Activated T-cell treated with anti-CD3 and anti-CD28 coated beads for 4 hours (primary cell): ENCODE measurements at places on chromosomes 5 and 9.

GRCh38 chr5:135223891-135224625 lies 175.0 kb downstream of the MACROH2A1 start:
- DNase-seq: no peak

GRCh38 chr5:111746791-111747190 lies 10.2 kb downstream of the NREP start:
- DNase-seq: no peak

- no peak for DNase-seq
These were observed 525 bp downstream of the KIF24 start for GRCh38 chr9:34328500-34328986.

DNA sequence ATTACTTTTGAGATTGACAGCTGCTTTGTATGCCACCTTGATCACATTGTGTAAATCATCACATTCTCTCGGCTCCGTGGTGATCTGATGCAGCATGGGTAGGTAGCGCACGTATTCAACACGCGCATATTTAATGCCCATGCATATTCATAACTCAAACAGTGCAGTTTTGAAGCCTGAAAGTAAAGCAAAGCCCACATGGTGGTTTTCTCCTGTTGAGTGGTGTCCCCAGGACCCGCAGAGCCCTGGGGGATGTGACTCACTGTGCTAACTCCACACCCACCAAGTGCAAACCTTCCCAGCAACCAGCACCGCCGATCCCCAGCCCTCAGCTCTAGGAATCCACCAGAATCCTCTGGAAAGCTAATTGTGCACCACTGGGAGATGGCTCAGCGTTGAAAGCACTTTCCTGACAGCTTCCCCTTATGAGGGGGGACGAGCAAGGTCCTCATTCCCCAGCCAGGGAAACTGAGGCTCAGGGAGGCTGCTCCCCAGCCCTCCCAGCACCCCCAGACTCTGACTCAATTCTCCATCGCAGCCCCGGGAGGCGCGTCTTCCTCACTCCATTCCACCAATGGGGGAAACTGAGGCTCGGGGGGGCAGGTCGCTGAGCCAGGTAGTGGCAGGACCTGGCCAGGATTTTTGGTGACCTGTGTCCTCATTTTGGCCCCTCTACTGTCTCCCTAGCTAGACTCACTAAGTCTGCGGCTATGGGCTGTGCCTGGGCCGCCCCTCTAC lies 46.4 kb downstream of the SARDH start:
- DNase-seq: no peak

- DNase-seq: no peak
These were observed 7.1 kb upstream of the IFNA2 start for GRCh38 chr9:21392270-21392669.

DNA sequence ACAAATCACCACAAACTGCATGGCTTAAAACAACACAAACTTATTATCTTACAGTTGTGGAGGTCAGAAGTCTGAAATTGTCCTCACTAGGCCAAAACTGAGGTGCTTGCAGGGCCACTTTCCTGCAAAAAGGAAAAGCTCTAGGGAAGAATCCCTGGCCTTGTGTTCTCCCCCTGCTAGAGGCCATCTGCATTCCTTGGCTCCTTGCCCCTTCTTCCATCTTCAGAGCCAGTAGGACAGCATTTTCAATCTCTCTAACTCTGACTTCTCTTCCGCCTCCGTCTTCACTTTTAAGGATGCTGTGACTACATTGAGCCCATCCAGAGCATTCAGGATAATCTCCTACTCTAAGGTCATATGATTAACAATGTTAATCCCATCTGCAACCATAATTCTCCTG lies 236.6 kb downstream of the CDK5RAP2 start:
- no peak for DNase-seq

- no peak for DNase-seq
These were observed 75.2 kb downstream of the PDE6A start for GRCh38 chr5:149869411-149869821.

DNA sequence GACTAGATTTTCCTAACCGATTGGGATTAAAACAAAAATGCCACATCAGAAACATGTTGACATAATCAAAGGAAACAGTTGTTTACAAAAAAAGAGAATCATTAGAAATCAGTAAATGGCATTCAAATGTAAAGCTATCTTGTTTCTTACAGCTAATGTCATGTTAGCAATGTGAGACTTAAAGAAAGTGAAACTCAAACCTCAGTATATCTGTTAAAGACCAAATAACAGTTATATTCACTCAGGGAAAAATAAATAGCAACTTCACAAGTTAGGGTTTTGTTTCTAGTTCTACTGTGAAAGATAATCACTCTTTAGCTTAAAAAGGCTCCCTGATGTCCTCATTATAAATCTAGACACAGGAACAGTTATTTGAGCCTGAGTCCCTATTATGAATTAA lies 189.3 kb upstream of the EFNA5 start:
- DNase-seq: no peak

GRCh38 chr9:132163457-132163875 lies 1.6 kb downstream of the NTNG2 start:
- DNase-seq: no peak
